ENCODE measurements at places on chromosomes 6 and 20.
A peak's percentile ranks its signal among the peaks of the same experiment; 100 is the strongest.

GRCh38 chr6:159879856-159880255, 10.9 kb upstream of the MAS1 start:
- DNase-seq, result no peak

DNA sequence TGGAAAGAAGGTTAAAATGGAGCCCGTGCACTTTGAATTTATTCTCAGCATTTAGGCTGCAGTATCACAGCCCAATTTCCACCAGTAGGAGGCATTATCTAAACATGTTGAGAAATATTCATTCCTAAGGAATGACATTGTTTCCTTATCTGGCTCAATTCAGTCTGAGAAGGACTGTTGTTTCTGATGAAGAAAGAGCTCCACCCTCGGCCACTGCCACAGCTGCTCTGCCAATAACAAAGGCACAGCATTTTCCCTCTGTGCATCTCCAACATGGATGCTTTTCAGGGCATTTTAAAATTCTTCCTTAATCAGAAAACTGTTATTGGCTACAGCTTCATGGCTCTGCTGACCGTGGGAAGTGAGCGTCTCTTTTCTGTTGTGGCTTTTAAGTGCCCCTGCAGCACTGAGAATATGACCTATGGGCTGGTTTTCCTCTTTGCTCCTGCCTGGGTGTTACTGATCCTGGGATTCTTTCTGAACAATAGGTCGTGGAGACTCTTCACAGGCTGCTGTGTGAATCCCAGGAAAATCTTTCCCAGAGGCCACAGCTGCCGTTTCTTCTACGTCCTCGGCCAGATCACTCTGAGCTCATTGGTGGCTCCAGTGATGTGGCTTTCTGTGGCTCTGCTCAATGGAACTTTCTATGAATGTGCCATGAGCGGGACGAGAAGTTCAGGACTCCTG, at the start of gene CALHM5:
Gene CALHM5 (plus strand): TSS at position 216 of the 687 bp plus-strand sequence. CDS start 58 bp downstream, at position 274.
- peak; percentile 66 for DNase-seq

GRCh38 chr20:1377984-1378734, 14.7 kb downstream of the FKBP1A start:
- no peak for DNase-seq

DNA sequence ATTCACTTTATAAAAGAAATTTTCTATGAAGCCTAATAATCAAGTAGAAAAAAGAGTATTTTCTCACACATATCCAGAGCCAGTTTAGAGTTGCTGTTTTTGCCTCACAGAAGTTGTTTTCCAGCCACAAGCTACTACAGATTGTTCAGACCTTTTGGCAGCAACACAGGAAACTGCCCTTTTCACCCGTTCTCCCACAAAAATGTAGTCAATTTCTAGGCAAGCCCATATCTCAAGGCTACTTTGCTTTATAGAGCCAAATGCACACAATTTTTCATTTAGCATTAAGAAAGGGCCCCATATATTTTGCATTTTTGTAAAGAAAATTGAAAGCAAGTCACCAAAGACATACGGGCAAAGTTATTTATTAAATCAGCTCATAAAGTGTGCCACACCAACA, 49.5 kb downstream of the EPB41L2 start:
- DNase-seq, result peak; percentile 75

DNA sequence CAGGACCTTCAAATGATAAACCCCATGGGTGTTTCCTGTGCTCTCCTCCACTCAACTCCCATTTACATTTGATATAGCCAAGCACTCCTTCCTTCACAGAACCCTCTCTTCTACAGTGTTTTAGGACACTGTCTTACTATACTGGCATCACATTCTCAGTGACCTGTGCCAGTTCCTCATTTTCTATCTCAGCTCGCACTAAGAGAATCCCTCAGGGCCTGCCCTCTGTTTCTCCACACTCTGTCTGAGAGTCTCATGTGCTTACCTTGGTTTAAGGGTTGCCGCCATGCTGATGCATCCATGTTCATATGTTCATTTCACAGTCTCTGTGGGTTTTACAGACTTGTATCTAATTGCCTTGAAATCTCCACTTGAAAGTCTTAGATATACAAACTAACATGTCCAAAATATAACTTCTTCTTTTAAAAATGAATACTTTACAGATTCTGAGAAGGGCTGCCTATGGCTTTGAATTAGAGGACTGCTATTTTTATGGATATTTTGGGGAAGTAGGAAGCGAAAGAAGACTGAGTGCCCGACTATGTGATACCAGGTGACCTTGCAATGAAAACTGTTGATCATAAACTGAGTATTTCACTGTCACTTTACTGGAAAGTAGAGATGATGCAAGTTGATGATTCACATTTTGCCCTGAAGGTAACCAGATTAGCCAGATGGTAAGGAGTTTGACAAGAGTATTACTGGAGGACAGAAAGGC, 153.1 kb upstream of the SIM1 start:
- no peak for DNase-seq

DNA sequence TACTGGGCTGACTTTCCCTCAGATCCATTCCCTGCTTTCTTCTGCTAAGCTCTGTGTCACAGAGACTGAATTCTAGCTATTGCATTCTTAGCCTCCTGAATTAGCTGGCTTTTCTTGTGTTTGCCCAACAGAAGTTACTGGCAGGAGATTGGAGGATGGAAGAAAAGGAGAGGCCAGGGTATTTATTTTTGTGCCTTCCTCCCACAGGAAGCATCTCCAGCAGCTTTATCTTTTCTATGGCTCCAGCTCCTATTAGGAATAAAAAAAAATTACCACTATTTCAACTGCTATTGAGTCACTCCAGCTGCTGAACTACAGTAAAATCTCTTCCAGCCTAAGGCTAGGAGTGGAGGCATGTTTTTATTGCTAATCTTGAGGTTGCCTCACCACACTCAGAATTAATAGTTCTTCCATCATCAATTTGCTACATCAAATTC, 492.4 kb downstream of the RFPL4B start:
- no peak for DNase-seq

- DNase-seq, result no peak
These were observed 25.7 kb downstream of the TTI1 start for GRCh38 chr20:38007526-38007925.

DNA sequence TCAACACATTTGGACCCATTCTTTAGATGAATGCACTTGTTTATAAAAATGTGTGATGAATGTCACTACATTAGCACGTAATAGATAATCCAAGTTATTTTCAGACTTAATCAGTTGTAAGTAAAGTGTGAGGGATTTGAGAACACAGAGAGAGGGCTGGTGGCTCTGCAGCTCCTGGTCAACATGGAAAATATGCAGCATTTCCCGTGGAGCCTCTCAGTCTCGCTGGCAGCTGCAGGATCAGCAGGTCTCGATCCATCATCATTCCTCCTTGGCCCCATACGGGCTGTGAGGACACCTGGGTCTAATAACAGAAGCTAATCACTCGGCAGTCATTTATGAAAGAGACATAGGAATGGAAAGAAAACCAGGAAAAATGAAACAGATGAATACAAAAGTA, 390.2 kb downstream of the PRKN start:
- DNase-seq, result no peak

DNA sequence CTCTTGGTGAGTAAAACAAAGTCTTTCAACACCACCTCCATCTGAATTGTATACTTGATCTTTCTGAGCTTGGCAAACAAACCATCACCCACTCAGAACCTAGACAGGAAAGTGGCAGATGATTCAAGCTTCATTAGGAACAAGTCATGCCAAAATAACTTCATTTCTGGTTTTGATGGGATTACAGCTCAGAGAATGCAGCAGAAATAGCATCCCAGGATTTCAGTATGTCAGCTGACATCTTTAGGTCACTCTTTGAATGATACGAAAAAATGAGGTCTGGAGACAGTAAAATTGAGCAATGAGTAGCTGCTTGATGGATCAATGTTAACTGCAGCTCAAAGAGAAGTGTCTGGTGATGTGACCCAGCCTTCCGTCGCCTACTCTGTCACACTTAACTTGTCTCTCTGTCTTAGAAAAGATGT, 92.4 kb downstream of the GJA10 start:
- DNase-seq, result no peak

DNA sequence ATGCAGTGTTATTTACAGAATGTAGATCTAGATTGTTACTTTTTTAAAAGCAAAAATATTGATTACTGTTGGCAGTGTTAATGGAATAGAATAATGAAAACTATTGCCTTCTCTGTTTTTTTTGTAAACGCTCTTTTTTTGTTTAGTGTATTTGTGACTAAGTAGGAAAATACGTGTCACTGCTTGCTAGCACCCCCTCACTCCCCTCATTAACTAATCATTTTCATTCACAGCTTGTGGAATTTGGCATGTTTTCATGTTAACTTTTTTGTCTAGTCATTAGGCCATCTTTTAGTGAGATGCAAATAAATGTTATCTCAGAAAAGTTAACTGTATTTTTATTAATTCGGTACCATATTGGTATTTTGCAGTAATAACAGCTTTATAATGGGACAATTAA, 29.8 kb downstream of the ADGRG6 start:
- no peak for DNase-seq

DNA sequence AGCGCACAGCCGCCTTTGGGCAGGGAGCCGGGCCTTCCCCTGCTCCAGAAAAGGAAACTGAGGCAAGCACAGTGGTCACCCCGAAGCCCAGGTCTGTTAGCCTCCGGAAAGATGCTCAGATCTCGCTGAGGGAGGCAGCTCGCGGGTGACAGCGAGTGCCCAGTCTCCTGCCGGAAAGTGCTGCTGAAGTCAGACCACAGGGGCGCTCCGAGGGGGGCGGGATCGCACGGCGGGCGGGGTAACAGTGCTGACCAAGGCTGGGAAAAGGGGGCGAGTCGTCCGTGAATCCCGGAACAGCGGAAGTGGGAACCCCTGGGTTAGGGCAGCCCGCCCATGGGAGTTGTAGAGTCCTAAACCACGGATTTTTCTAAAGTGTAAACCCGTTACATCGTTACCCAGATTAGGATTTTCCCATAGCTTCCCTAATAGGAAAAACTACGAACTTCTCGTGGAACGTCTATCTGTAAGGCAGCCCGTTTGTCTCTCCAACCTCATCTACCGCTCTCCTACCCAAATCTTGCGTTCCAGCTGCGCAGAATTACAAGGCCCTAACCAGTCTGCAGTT, 504 bp downstream of the VPS16 start:
- DNase-seq, result peak; percentile 73

- no peak for DNase-seq
These were observed 22.2 kb downstream of the TFEB start for GRCh38 chr6:41713159-41713649.

GRCh38 chr6:3280866-3281465, 22.2 kb downstream of the PSMG4 start:
- DNase-seq, result no peak

DNA sequence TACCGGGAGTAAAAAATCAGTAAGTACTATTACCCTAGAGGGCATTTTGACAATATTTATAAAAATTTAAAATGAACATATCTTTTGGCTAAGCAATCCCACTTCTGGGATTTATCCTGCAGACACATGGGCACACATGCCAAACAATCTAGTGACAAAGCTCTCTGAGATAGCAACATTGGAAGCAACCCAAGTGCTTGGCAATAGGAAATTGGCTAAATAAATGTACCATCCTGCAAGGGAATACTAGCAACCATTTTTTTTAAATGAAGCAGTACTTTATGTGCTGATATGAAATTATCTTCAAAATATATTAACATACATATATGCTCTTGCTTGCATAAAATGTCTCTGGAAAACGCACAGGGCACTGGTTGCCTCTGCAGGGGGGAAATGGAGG, 133.8 kb downstream of the SNX5 start:
- DNase-seq, result no peak

DNA sequence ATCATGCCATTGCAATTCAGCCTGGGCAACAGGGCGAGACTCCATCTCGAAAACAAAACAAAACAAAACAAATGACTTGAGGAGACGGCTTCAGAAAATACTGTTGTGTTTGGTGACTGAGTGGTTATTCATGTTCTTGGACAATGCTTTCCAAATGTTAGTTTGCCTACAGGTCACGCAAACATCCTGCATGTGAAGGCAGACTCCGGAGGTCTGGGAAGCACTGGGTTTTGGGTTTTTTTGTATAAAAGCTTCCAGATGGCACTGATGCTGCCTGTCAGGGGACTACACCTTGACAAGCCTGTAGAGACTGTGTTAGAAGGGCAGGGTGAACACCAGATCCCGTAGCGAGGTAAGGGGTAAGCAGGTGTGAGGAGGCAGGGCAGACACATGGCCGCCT, 81.7 kb downstream of the THBS2 start:
- no peak for DNase-seq

DNA sequence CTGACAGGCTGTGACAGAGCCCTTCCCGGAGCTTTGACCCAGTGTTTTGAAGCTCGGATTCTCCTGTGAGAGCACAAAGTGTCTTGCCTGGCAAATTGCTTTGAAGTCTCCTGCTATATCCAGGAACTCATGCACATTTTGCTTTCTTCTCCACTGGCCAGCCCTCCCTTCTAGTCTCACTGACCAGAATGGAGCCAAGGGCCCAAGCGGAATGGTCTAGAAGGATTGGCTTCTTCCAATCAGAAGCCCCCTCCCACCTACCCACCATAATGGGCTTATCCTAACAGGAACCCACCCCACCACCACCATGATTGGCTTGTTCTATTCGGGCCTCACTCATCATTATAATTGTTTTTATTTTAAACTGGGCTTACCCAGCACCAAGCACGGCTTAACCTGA, 130.1 kb downstream of the PXDC1 start:
- DNase-seq, result no peak

DNA sequence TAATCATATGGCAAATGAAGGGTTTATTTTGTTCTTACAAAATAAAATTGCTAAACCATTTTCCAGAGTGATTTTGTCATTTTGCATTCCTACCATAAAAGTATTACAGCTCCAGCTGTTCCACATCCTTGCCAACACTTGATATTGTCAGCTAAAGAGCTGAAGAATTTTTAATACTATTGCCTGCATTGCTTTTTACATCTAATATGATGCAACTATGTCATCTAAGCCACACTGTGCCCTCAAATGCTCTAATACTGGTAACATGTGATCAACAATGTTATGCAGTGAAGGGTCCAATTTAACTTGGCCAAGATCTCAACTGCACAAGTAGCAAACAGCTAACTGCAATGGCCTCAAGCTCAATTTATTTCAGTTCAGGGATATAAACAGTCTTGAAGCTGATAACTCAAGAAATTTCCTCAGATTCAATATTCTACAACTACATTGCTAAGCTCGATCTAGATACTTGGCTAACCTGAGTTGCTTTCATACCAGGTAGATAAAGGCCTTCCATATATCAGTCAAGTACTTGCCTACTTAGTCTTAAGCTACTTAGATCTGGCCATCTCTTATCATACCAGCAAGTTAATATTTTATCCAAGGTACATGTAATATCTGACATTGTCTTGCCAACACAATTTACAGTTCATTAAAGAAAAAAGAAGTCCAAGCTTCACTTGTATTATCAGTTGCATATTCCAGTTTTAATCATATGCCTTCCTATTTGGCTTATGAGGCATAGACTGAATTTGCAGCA, 17.0 kb downstream of the AKIRIN2 start:
- DNase-seq, result no peak

DNA sequence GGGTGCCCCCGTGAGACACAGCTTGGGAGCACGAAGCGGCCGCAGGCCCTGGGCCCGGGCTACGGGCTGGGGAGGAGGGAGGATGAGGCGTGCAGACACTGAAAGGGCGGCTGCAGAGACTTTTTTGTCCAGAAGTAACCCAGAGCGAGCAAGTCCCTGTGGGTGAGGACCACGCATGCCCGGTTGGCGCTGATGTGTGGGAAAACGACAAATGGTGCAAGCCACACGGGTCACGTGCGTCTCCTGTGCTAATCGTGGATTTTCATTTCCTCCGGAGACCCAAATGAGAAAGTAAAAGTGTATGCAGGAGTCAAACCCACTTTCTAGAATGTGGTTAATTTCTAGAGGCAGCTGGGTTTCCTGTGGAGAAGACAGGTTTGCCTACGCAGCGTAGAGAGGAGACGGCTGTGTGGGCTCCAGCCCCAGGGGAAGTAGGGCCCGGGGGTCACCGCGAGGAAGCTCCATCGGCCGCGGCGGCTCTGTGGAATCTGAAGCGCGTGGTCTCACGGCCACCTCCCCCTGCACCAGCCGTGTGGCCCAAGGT, 19.0 kb downstream of the DLL1 start:
- DNase-seq, result no peak

All from testis (tissue), 5 donors.